ENCODE measurements at places on chromosomes 2 and 18. TPM values are rescaled to one million over a fixed set of nuclear protein-coding genes. Genes with fewer than 3 reads are reported as not detected.

LOXHD1 gene
- total RNA-seq, result 3.1 TPM

CYP27C1 gene
- total RNA-seq, result 0.60 TPM

SLC11A1 gene
- total RNA-seq, result 16.6 TPM

KIAA2012 gene
- total RNA-seq, result 4.1 TPM

SETBP1 gene
- 56.4 TPM for total RNA-seq

LBX2 gene
- not detected for total RNA-seq

OTX1 gene
- total RNA-seq, result 1.4 TPM

RESP18 gene
- total RNA-seq, result 2.3 TPM

DSG1 gene
- 0.14 TPM for total RNA-seq

DNA sequence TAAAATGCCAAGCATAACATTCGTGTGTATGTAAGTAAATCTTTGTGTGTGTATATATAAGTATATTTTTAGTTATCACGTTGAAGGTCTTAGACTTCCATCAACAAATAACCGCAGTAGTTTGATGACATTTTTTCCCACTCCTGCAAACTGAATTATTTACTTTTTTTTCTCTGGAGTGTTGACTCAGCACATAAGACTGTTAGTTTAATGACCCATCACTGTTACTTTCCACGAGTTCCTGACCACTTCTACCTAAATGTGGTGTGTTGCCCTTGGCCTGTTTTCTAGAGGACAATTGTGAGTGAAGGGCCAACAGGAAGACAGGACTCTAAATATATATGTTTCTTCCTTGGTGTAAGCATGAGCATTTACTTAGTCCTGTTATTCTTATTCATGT is 71.3 kb upstream of the TXNDC2 start:
- DNase-seq, result no peak

DNA sequence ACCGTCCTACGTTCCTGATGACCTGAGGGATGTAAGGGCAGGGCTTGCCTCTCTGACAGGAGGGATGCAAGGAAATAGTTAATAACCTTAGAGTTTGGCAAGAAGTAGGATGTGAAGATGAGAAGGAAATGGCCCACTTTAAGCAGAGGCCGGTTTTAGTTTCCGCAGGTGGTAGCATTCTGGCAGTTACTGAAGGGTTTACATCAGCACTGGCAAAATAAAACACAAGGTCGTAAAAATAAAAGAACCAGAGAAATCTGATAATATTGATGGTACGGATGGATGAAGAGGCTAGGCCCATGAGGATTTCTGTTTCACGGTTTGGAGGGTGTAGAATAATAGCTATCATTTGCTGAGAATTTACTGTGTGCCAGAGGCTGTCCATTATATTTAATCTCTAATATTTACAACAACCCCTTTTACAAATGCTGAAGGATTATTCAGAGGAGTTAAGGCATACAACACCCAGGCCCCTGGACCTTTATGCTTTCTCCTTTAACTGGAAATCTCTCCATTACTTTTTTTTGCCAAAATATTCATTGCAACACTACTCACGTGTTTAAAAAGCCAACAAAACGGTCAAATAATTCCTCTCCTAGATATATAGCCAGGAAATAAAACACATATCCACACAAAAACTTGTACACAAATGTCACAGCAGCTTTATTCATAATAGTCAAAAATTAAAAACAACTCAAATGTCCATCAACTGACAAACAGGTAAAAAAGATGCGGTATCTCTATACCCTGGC is 28.5 kb downstream of the DAPL1 start:
- DNase-seq, result no peak

- DNase-seq, result no peak
Observed at GRCh38 chr2:23128684-23129292, 256.2 kb upstream of the KLHL29 start.

DNA sequence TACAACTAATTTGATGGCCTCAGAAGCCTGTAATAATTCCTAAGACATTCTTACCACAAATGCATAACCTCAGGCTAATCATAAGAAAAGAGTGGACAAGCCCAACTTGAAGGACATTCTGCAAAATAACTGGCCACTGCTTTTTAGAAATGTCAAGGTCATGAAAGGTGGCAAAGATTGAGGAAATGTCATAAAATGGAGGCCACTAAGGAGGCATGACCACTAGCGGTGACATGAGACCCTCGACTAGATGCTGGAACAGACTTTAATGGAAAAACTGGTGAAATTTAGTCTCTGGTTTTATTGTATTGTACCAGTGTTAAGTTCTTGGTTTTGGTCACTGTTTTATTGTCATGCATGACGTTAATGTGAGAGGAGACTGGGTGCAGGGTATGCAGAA is 78.6 kb downstream of the SP3 start:
- no peak for DNase-seq

DNA sequence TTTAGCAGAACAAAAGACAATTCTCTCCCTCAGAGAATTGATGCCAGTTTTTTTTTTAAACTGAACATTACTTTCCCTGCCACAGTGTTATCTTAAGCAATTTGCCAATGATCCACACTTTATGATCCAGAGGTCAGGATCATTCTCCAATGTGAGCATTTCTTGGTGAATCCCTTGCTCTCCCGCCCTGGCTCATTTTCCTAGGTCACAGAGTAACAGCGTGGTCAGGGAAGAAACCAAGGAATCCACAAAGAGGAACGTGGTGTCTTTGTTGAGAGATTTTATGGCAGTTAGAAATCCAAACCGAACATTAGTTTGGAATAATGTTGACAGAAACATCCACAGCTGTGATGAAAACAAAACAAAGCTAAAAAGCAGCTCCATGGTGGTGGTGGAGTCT is 250.3 kb downstream of the TTC32 start:
- DNase-seq, result no peak

DNA sequence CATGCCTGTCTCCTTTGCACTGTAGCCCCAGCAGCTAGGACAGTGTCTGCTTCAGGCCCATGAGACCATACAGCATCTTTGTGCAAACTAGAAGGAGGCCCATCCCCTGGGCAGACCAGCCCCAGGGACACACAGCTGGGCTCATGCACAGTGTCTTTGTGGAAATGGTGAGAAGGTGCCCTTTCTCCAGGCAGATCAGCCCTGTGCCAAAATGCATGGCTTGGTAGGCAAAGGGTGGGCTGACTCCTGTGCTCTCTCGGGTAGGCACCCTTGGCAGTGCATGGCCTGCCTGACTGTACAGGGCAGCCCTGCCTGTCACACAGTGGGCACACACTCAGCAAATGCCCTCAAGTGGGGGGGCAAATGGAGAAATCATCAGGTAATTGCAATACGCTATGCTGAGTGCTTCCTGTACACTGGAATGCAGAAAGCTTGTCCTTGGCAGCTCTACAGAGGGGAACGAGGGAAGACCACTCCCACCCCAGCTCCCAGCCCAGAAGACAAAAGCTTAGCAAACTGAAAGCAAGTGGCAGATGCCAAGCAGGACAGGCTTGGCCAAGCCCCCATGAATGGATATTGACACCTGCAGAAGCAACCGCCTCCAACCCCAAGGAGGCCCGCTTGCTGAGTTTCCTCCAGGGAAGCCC is 21.6 kb downstream of the TNS1 start:
- no peak for DNase-seq

DNA sequence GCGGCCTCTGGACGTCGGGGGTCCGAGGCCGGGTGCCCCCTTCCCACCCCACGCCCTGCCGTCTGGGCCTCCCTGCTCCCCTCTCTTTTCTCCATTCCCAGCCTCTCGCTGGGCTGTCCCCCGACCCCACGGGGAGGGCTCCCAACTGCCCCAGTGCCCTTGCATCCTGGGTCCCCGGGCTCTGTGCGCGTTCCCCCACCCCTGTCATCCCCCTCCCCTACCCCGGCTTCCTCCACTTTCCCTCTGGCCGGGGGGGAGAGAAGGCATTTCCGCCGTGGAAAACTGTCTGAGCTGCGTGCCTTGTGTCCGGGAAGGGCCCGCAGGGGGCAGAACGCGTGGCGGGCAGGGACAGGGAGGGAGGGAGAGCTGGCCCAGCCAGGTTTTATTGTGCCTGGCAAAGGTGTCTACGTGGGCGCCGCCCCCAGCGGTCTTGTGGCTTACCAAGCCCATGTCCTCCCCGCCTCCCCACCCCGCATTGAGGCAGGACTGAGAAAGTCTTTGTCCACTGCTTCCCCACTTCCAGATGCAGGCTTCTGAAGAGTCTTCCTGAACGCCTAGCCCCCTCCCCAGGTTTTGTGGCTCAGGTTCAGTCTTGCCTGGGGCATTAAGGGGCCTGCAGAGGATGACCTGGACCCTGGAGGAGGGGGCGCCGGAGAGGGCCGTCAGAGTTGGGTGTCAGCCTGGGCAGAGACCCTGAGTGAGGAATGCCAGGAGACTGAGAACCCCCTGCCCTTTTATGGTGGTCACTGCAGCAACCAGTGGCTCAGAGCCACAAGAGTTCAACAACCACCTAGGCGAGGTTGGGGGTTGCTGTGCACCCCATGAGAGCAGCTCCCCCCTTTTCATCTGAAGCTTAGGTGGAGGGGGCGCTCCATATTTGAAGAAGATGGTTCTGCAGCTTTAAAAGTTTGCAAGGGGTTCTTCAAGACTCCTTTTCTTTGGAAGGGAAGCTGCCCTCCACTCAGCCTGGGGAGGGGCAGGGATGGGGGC is 1.3 kb downstream of the ITM2C start:
- no peak for DNase-seq

GRCh38 chr2:30869988-30870387 is 62.7 kb upstream of the CAPN13 start:
- no peak for DNase-seq

GRCh38 chr2:34104601-34105000 is 505.5 kb upstream of the FAM98A start:
- no peak for DNase-seq

GRCh38 chr2:127811397-127812321 is 688 bp upstream of the WDR33 start:
- DNase-seq, result peak; percentile 50

GRCh38 chr2:105380432-105381100 is 18.3 kb downstream of the FHL2 start:
- no peak for DNase-seq

DNA sequence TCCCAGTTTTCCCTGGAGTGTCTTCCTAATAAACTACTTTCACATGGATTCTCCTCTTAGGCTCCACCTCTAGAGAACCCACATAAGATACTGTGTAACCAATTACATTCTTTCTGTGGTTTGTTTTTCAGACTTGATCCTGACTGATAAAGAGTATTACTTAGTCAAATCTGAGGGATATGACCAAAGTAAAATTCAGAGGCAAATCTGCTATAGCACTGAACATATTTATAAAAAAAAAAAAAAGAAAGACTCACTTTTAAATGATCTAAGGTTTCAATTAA is 13.9 kb downstream of the CKAP2L start:
- no peak for DNase-seq

- DNase-seq, result peak; percentile 37
Observed at GRCh38 chr2:46489423-46490174, 10.2 kb downstream of the TMEM247 start.

GRCh38 chr18:71583252-71583651 is 960.9 kb downstream of the CBLN2 start:
- DNase-seq, result no peak

DNA sequence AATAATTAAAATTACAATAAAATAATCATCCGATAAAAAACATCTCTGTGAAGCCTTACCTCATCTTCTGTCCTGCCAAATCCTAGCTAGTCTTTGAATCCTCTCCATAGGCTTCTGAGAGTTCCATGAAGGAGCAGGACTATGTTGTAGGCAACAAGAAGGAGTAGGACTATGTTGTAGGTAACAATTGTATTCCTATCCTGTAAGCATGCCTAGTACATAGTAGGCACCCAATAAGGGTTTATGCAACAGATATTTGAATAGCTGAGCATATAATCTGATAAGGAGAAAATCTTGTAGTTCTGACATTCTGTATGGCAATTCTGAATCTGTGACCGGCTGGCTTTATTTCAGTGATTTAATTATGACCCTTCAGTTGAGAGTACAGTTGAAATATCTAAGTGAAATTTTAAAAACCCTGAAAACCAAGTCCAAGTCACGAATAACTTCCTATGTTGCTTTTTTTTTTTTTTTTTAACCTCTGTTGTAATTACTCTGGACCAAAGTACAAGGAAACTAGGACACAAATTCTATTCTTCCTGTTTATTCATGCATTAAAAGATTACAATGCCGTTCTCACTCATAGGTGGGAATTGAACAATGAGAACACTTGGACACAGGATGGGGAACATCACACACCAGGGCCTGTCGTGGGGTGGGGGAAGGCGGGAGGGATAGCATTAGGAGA is 27.8 kb downstream of the VWA3B start:
- DNase-seq, result no peak

- DNase-seq, result no peak
Observed at GRCh38 chr2:60116161-60116875, 437.1 kb downstream of the BCL11A start.

GRCh38 chr2:178191511-178191910 is 2.8 kb upstream of the OSBPL6 start:
- no peak for DNase-seq
